HCEC 1CT (cell line): ENCODE measurements at places on chromosomes 4 and X.

- DNase-seq, result no peak
These were observed 10.3 kb upstream of the TRMT2B start for GRCh38 chrX:101062176-101062575.

DNA sequence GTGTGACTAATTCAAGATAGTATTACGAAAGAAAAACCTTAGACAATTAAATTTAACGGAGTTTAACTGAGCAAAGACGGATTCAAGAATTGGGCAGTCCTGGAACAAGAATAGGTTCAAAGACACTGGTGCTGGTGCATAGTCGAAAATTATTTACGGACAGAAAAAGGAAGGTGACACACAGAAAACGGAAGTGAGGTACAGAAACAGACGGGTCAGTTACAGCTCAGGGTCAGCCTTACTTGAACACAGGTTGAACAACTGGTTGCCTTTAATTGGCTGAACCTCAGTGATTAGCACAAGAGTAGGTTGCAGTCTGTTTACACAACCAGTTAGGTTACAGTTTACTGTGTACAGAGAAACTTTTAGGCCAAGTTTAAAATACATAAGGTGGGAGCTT, 31.5 kb downstream of the KLHL8 start:
- DNase-seq, result no peak

DNA sequence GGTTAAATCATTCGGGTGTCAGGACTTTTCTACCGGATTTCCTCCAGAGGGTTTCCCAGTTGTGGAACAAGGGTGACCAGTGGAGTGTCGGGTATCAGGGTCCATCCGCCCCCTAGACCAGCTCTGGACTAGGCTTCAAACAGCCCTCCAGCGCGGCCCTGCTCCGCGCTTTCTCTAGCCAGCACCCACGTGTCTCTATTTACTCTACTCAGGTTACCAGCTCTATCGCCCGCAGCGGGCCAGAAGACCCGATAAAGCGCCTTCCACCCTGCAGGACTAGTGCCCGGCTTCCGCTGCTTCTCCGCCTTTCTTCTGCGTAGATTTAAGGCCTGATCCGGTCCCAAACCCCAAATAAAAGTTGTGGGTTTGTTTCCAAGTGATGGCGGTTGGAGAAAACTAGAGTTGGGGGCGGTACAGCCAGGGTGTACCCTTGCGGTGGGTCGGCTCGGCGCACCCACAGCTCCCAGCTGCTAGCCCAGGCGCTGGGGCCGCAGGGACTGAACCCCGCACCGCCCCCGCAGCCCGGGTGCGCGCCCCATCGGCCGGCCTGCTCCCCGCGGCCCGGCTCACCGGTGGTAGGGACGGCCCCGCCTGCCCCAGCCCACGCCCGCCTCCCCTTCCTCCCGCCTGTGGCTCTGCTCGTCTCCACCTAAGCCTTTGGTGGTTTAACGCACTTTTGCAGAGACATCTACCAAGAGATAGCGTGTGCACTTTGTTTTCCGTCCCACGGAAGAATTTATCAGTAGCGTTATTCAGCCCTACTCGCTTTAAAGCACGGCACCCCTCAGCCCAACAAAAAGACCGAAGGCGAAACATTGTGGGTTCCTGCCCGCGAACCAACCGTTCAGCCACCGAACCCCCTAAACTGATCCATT, 2.1 kb downstream of the LEF1 start:
- DNase-seq, result no peak

DNA sequence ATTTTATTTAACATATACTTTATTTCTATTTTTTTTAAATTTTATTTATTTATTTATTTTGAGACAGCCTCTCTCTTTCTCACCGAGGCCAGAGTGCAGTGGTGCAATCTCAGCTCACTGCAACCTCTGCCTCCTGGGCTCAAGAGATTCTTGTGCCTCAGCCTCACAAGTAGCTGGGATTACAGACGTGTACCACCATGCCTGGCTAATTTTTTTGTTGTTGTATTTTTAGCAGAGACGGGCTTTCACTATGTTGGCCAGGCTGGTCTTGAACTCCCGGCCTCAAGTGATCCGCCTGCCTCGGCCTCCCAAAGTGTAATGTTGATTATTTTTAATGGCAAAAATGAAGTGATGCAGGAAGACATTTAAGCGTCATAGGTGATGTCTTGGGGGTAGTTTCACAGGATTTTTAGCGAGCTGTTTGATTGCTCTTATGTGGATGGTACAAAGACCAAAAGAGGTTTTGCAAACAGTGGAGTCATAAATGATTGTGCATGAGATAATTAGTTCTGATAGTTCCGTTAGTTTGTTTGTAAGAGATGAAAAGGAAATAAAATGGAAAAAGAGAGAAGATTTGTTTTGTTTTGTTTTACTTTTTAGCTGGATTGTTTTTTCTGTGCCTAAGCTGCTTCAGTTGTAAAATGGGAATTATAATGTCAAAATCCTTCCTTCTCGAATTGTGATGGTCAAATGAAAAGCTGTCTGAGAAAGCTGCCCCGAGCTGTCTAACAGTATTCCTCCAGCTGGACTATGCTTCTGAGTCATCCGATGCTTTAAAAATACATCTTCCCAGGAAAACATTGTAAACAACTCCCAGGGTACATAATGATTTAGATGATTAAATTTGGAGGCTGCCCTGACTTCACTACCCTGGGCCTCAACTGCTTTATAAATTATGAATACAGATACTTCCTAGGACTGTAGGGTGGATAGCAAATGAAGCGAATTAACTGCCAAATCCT, 14.7 kb downstream of the RHOH start:
- DNase-seq, result peak; percentile 47
